ENCODE measurements at places on chromosomes 5 and 9. TPM values are rescaled to one million over a fixed set of nuclear protein-coding genes. Genes with fewer than 3 reads are reported as not detected.

GRCh38 chr5:62143268-62144229 is 162.5 kb upstream of the KIF2A start:
- DNase-seq, result peak; percentile 6

BRINP1 gene
- not detected for total RNA-seq

CCL27 gene
- 0.68 TPM for total RNA-seq

DNA sequence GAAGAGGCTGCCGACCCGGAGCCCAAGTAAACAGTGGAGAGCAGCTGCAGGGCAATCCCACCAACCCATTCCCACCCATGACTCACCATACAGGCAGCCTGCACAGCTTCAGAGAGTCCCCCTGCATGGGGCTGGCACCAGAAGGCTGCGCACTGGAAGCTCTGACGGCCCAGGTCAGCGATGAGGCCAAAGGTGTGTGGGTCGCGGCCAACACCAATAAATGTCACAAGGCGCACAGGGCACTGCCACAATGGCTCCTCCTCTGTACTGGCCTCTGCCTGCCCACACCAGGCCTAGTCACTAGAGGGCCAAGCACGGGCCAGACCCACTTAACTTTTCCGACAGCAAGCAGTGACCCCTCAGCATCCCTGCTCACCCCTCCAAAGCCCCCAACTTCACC is 3.0 kb upstream of the SRA1 start:
- no peak for DNase-seq

GRCh38 chr9:92043002-92043401 is 72.2 kb downstream of the SPTLC1 start:
- no peak for DNase-seq

ANKRD34B gene
- total RNA-seq, result not detected

UQCRQ gene
- 274 TPM for total RNA-seq

OTULINL gene
- 1.9 TPM for total RNA-seq

JADE2 gene
- total RNA-seq, result 67.0 TPM

KCNV2 gene
- not detected for total RNA-seq

- no peak for DNase-seq
Observed at GRCh38 chr5:34517249-34517648, 138.9 kb upstream of the RAI14 start.

DNA sequence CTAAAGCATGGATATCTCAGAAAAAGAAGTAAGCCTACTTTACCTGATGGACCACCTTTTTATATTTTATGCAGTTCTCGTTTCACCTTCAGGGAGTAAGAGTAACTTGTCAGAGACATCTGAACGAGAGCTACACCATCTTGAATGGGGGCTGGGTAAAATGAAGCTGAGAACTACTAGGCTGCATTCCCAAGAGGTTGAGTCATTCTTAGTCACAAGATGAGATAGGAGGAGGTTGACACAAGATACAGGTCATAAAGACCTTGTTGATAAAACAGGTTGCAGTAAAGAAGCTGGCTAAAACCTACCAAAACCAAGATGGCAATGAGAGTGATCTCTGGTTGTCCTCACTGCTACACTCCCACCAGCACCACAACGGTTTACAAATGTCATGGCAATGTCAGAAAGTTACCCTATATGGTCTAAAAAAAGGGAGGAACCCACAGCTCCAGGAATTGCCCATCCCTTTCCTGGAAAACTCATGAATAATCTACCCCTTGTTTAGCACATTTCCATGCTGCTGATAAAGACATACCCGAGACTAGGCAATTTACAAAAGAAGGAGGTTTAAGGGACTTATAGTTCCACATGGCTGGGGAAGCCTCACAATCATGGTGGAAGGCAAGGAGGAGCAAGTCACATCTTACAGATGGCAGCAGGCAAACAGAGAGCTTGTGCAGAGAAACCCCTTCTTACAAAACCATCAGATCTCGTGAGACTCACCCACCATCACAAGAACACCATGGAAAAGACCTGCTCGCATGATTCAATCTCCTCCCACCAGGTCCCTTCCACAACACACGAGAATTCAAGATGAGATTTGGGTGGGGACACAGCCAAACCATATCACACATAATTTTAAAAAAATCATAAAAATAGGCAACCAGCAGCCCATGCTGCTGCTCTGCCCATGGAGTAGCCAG is 62.5 kb downstream of the GIN1 start:
- no peak for DNase-seq

DNA sequence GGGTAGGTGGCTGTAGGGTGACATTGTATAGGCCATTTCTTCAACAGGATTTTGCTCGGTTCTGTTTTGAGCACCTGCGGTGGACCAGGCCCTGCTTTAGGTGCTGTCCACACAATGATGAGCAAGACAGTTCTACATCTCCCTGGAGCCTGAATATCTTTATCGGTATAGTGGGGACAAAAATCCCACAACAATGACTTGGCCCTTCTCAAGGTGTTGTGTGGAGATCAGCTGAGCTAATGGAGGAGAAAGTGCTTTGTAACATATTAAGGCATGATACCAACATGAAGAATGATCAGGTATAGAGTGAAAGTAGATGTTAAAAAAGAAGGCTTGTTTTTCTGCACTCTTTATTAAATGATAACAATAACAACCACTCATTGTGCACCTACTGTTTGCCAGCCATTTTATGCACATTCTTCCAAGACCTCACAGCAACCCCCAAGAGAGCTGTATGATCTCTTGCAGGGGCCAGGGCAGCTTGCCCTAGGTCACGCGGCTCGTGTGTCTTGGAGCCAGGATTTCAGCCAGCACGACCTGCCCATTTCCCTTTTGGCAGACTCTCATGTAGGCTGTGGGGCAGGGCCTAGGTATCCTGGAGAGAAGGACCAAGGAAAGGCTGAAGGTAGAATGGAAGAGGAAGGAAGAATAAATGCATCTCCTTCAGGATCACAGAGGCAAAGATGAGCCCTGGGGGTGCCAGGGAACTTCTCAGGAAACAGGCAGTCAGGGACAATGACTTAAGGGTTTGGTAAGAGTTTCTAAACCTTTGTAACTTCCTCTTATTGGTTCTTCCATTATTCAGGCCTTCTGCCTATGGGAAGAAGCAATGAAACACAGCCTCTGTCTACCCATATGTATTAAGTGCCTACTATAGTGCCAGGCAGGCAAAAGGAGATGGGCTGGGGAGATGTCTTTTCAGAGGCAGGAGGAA is 50.0 kb upstream of the PPARGC1B start:
- no peak for DNase-seq

Measured in OCI-LY7 (cell line).